Pancreas (tissue), 10 donors: ENCODE measurements at places on chromosomes 3 and 15. TPM values are rescaled to one million over a fixed set of nuclear protein-coding genes. Genes with fewer than 3 reads are reported as not detected.

The MINDY2 gene
- 11.6 TPM for total RNA-seq

The CLSTN2 gene
- total RNA-seq, result 4.5 TPM

The PPP1R14D gene
- total RNA-seq, result 0.23 TPM

The CCDC39 gene
- not detected for total RNA-seq

The ROPN1 gene
- not detected for total RNA-seq

The UBR1 gene
- 19.8 TPM for total RNA-seq

The ULK3 gene
- 20.3 TPM for total RNA-seq

The SNX22 gene
- total RNA-seq, result 0.74 TPM

The PTH1R gene
- total RNA-seq, result 1.4 TPM

The FRG2C gene
- total RNA-seq, result not detected

The GOLGA6A gene
- not detected for total RNA-seq

The CADM2 gene
- 0.28 TPM for total RNA-seq

The TXNRD3 gene
- total RNA-seq, result 4.7 TPM

The CCDC80 gene
- 11.0 TPM for total RNA-seq

The LSMEM2 gene
- 0.12 TPM for total RNA-seq

The PLIN1 gene
- 0.90 TPM for total RNA-seq

The CHRNA7 gene
- 6.4 TPM for total RNA-seq

The ECE2 gene
- total RNA-seq, result 12.1 TPM

The GHSR gene
- 0.22 TPM for total RNA-seq

The EXD1 gene
- not detected for total RNA-seq

The GSK3B gene
- 11.8 TPM for total RNA-seq

The PATL2 gene
- 0.46 TPM for total RNA-seq

The U2SURP gene
- total RNA-seq, result 48.2 TPM

The GOLGA8J gene
- total RNA-seq, result 0.23 TPM

The EPM2AIP1 gene
- total RNA-seq, result 3.8 TPM

The A4GNT gene
- 1.1 TPM for total RNA-seq

The SUCNR1 gene
- not detected for total RNA-seq

The TAGLN3 gene
- 0.28 TPM for total RNA-seq

The MYZAP gene
- 12.1 TPM for total RNA-seq

The TGM5 gene
- total RNA-seq, result not detected

The ACAP2 gene
- 21.1 TPM for total RNA-seq

The TIMP4 gene
- 1.1 TPM for total RNA-seq

The FBXO40 gene
- 0.12 TPM for total RNA-seq

The ADPRH gene
- total RNA-seq, result 6.3 TPM

The DUOXA2 gene
- 0.43 TPM for total RNA-seq

The HOMER2 gene
- total RNA-seq, result 154 TPM

The AGBL1 gene
- total RNA-seq, result 0.05 TPM

The GP9 gene
- total RNA-seq, result not detected

The SLC30A4 gene
- total RNA-seq, result 1.4 TPM
